Stimulated activated CD8-positive, alpha-beta memory T cell treated with anti-CD3 and anti-CD28 coated beads, Interleukin-15, amount 100 ng/mL, for 1 hour (primary cell): ENCODE measurements at places on chromosomes 5 and 9.

GRCh38 chr9:18544456-18544855, 70.5 kb downstream of the ADAMTSL1 start:
- DNase-seq, result no peak

GRCh38 chr5:26470439-26470838, 567.9 kb downstream of the CDH9 start:
- no peak for DNase-seq

DNA sequence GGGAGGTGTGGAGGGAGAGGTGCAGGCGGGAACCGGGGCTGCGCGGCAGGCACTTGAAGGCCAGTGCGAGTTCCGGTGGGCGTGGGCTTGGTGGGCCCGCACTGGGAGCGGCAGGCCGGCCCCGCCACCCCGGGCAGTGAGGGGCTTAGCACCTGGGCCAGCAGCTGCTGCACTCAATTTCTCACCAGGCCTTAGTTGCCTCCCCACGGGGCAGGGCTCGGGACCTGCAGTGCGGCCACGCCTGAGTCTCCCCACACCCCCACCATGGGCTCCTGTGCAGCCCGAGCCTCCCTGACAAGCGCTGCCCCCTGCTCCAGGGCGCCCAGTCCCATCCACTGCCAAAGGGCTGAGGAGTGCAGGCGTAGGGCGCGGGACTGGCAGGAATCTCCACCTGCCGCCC, 284.5 kb downstream of the DEPDC1B start:
- no peak for DNase-seq

- DNase-seq, result no peak
Observed at GRCh38 chr5:74934949-74935751, 69.0 kb upstream of the FAM169A start.

GRCh38 chr5:65823845-65824445, 101.9 kb downstream of the NLN start:
- no peak for DNase-seq
